ENCODE measurements at places on chromosomes 2 and 18. TPM values are rescaled to one million over a fixed set of nuclear protein-coding genes. Genes with fewer than 3 reads are reported as not detected.

DNA sequence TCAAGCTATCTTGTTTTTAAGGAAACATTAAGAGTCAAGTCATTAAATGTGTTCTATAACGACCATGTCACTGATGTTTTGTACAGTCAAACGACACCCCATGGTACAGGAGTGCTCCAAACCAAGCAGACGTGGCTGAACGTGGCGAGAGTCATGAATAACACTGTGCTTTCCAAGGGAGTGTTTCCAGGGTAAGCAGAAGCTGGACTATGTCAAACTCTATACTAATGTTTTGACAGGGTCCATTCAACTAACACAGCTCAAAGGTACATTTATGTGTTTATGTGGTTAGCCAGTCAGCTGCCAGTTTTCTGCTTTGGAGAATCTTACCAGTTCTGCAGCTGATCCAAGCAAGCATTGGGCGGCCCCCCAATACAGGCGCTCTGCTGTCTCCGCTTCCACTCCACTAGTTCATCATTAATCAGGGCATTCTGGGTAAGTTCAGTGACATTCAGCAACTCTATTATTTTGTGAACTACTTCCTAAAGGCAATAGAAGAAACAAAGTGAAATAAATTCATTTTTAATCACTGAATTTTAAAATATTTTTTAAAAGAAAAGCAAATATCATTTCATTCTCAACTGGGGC lies 16.4 kb downstream of the STAT1 start:
- no peaks in the 10 kb centered on the region for H3K27me3 ChIP-seq
- H3K27ac ChIP-seq: no peak overlapping the region
- peaks cover 46% of the 10 kb centered on the region for H3K36me3 ChIP-seq

The LYPD6 gene
- total RNA-seq: 1.1 TPM

- H3K4me3 ChIP-seq: no peak overlapping the region
- no peak for DNase-seq
- no peak overlapping the region for H3K27ac ChIP-seq
- no peaks in the 10 kb centered on the region for H3K36me3 ChIP-seq
Measured at GRCh38 chr2:101534149-101534611, 59.3 kb upstream of the RFX8 start.

DNA sequence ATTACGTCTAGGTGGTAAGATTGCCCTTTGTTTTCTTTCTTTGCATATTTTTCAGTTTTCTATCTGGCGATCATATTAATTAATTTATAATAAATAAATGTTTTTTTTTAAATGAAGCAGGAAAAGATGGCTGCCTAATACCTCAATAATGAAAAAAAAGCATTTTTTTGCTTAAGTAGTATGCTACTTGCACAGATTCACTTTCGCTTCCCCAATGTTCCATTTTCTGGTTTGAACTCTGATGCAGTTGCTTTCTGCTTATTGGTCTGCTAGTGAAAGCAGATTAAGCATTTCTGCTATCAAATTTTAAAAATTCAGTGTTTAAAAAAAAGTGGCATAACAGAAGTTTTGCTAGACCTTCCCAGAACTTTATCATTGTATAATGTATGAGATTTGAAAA lies 11.9 kb upstream of the TMEM182 start:
- H3K36me3 ChIP-seq: no peaks in the 10 kb centered on the region
- no peaks in the 10 kb centered on the region for H3K4me1 ChIP-seq
- no peak overlapping the region for H3K27ac ChIP-seq
- no peak overlapping the region for H3K4me3 ChIP-seq
- DNase-seq: no peak

GRCh38 chr18:7032537-7032936 lies 85.1 kb downstream of the LAMA1 start:
- no peaks in the 10 kb centered on the region for H3K27me3 ChIP-seq
- H3K27ac ChIP-seq: no peak overlapping the region
- H3K4me1 ChIP-seq: no peaks in the 10 kb centered on the region
- H3K4me3 ChIP-seq: no peak overlapping the region
- no peak for DNase-seq
- no peaks in the 10 kb centered on the region for H3K36me3 ChIP-seq

DNA sequence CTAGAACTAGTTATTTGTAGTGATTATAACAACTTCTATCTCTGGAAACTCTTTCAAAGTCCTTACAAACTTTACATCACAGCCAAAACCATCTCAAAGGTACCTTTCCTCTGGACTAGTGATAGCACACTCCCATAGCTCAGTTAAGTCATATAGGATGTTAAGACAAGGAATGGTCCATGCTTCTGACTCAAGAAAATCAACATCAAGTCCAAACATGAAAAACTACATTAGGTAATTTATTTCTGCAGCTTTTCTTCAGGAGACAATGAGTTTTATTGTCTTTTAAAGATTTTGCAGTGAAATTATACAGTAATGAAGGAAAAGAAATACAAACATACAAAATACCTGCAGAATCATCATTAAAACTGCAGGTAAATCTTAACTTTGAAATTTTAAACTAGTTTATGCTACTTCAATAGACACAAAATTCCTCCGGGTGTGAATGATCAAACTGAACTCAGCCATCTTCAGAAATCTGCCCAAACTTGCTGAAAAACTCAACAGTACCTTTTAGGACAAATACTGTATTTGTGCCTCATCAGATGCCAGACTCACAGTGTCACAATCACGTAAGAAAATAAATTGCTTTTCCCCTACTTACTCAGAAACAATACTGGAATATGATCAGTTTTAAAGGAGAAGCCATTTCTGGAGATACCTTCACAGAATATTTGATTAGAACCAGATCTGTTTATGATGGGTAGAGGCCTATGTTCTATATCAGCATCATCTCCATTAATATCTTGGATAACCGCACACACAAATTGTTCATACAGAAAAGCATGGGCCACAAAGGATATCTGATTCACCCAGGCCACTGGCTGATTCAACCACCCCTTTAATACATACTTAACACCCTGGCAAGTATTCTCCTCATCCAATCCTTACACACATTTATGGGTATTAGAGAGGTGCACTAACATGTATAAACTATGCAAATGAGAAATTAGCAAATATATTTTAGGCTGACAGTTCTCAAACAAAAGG lies 2.6 kb downstream of the TMEM131 start:
- DNase-seq: peak; percentile 10
- no peaks in the 10 kb centered on the region for H3K36me3 ChIP-seq
- H3K4me1 ChIP-seq: peaks cover 9% of the 10 kb centered on the region
- H3K4me3 ChIP-seq: peak overlapping the region; percentile 80

The RANBP2 gene
- 75.4 TPM for total RNA-seq

The ALPG gene
- 0.27 TPM for total RNA-seq

The REEP1 gene
- total RNA-seq: 1.1 TPM

The CPS1 gene
- total RNA-seq: 8.0 TPM

The LIPT1 gene
- 3.4 TPM for total RNA-seq

The EFR3B gene
- 13.3 TPM for total RNA-seq

GRCh38 chr2:16870491-16871076 lies 204.9 kb upstream of the CYRIA start:
- no peaks in the 10 kb centered on the region for H3K4me1 ChIP-seq
- no peaks in the 10 kb centered on the region for H3K27me3 ChIP-seq
- H3K27ac ChIP-seq: no peak overlapping the region
- no peak for DNase-seq
- H3K4me3 ChIP-seq: no peak overlapping the region

DNA sequence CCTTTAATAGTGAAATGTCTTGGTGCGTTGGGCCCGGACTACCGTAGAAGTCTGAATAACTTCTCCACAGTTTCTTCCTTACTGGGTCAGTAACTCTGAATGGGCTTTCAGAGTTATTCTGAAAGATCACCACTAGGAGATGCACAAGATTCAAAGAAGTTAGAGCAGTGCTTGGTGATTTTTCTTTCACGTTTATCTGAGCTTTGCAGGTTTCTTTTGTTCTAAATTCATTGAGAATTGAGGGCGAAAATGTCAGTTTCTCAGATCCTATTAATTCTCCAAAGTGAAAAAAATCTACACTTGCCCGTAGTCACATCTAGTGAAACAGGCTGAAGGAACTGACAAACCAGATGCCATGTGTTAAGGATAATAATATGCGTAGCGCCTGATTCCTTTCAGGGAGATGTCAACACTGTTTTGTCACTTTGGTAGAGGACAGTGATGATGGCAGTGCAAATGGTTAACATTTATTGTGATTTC lies 70.1 kb downstream of the QPCT start:
- peaks cover 8% of the 10 kb centered on the region for H3K4me1 ChIP-seq
- no peaks in the 10 kb centered on the region for H3K36me3 ChIP-seq
- no peaks in the 10 kb centered on the region for H3K27me3 ChIP-seq
- H3K4me3 ChIP-seq: no peak overlapping the region

DNA sequence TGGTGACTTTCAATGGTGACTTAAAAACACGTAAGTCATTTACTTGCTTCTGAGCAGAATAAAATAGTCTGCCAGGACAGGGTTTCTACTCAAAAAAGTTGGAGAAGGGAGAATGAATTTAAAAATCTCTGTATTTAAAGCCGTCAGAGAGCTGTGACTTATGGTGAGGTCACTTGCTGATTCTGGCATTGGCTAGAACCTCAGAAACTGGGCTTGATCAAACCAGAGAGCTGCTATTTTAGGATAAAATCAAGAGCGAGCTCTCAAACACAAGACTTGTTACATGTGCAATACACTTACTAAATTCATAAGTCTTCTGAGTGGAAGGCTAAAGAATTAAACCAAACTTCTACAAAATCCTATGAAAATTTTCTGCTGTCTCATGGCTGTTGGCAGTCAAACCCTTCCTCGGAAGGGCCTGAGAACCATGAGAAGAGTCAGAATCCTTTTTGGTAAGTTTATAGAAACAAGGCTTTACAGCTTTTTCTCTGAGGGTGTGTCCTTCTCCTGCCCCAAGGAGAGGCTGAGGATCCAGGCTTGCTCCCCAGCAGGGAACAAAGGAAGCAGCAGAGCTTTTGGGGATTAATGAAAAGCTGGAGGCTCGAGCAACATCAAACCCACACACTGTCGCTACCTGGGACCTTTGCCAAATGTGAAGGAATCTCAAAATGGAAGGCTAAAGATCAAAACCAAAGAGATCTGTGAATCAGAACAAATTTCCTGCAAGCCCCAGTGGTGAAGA lies 816.4 kb downstream of the SOCS6 start:
- peak; percentile 62 for DNase-seq
- H3K27me3 ChIP-seq: no peaks in the 10 kb centered on the region
- peaks cover 8% of the 10 kb centered on the region for H3K4me1 ChIP-seq
- peak overlapping the region; percentile 32 for H3K4me3 ChIP-seq
- peak overlapping the region; percentile 80 for H3K27ac ChIP-seq
- H3K36me3 ChIP-seq: no peaks in the 10 kb centered on the region

- no peak overlapping the region for H3K4me3 ChIP-seq
- H3K36me3 ChIP-seq: no peaks in the 10 kb centered on the region
- no peaks in the 10 kb centered on the region for H3K27me3 ChIP-seq
- H3K27ac ChIP-seq: no peak overlapping the region
- no peaks in the 10 kb centered on the region for H3K4me1 ChIP-seq
- DNase-seq: no peak
Measured at GRCh38 chr18:55953326-55953725, 365.3 kb upstream of the TCF4 start.

DNA sequence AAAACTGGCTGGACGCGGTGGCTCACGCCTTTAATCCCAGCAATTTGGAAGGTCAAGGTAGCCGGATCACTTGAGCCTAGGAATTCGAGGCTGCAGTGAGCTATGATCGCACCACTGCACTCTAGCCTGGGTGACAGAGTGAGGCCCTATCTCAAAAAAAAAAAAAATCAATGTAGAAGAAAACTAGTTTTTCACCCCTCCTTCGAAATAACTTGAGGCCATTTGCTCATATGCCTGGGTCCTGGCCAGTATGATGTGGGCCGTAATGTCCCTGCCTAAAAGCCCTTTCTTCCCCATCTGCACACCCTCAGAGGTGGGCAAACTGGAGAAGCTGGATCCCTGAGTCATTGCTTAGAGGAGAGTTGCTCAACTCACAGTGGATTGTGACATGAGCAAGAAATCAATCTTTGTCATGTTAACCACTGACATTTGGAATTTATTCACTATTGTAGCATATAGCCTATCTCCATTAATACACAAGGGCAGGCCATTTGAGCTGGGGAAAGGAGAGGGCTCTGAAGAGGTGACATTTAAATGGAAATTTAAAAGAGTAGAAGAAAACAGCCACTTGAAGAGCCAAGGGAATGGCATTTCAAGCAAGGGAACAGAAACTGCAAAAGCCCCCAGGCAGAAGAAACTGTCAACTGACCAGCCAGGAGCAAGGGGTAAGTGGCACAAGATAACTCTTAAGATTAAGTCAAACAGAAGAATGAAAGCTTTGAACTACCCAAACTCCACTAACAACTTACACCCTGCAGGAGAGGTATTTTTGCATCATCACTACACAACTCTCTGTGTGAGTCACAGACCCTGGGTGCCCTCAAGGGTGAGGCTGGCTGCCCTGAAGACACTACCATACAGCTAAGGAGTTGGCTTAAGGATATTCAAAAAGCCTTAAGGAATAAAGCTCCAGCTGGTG lies 7.6 kb upstream of the METTL21A start:
- no peak overlapping the region for H3K27ac ChIP-seq
- peaks cover 9% of the 10 kb centered on the region for H3K4me1 ChIP-seq
- H3K4me3 ChIP-seq: no peak overlapping the region
- DNase-seq: peak; percentile 48
- no peaks in the 10 kb centered on the region for H3K27me3 ChIP-seq

GRCh38 chr2:32502941-32503340 lies 124.9 kb upstream of the TTC27 start:
- H3K4me1 ChIP-seq: no peaks in the 10 kb centered on the region
- DNase-seq: no peak
- H3K36me3 ChIP-seq: peaks cover 41% of the 10 kb centered on the region
- H3K4me3 ChIP-seq: no peak overlapping the region
- H3K27ac ChIP-seq: no peak overlapping the region

The PROM2 gene
- 1.2 TPM for total RNA-seq

The SPHKAP gene
- total RNA-seq: not detected

DNA sequence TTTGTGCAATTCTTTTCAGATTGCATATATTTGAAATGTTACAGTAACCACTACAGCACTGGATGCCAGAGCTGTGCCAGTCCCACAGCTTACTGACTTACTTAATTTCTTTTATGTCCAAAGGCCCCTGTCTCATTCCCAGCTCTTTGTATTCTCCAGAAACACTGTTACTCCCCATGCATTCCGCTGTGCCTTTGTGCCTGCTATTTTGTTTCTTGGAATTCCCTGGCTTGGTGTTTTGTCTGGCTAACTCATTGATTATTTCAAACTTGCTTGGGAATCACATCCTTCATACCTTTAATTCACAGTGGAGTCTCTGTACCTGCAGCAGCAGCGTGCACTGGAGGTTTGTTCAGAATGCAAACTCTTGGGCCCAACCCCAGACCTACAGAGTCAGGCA lies 601.9 kb upstream of the DDX18 start:
- no peak overlapping the region for H3K4me3 ChIP-seq
- H3K27ac ChIP-seq: no peak overlapping the region
- H3K36me3 ChIP-seq: no peaks in the 10 kb centered on the region
- H3K27me3 ChIP-seq: no peaks in the 10 kb centered on the region
- DNase-seq: no peak
- H3K4me1 ChIP-seq: no peaks in the 10 kb centered on the region

GRCh38 chr2:128325611-128326181 lies 7.0 kb upstream of the HS6ST1 start:
- H3K36me3 ChIP-seq: no peaks in the 10 kb centered on the region
- H3K4me3 ChIP-seq: no peak overlapping the region
- H3K4me1 ChIP-seq: peaks cover 5% of the 10 kb centered on the region
- no peak for DNase-seq
- H3K27ac ChIP-seq: no peak overlapping the region
- no peaks in the 10 kb centered on the region for H3K27me3 ChIP-seq

Data from astrocyte (in vitro differentiated cells and primary cell).